ENCODE measurements at places on chromosomes 13 and 19.
A peak's percentile ranks its signal among the peaks of the same experiment; 100 is the strongest.

- DNase-seq: no peak
These were observed 606.5 kb downstream of the UQCRFS1 start for GRCh38 chr19:28606269-28607032.

DNA sequence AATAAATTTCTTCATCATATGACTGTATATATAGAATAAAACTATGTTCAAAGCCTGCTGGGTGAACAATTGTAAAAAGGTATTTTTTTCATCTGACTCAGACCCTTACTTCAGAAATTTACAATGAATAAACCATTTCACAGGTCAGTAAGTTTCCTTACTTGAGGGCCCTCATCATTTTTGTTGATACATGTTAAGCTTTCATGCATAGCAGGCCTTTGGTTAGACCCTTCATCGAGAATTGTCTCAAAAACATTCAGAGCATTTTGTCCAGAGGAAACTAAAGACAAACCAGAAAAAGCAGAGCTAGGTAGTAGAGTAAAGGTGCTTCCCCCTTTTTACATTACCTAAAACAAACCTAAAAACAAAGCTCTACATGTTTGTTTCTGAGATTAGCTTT is 46.2 kb downstream of the FNDC3A start:
- DNase-seq: no peak

DNA sequence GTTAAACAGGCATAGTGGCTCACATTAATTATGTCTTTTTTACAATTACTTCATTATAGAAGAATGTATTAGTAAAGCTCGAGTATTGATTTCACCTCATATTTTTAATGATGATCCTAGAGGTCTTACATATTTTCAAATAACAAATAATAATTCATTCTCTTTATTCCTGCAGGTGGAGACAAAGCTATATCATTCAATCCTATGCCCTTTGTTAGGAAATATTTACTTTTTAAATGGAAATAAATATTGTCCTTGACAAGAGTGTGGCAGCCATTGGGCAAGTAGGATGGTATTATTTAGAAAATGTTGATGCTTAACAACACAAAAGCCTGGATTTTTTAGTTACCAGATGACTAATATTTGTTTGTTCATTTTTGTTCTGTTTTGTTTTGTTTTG is 127.6 kb downstream of the COG6 start:
- no peak for DNase-seq

DNA sequence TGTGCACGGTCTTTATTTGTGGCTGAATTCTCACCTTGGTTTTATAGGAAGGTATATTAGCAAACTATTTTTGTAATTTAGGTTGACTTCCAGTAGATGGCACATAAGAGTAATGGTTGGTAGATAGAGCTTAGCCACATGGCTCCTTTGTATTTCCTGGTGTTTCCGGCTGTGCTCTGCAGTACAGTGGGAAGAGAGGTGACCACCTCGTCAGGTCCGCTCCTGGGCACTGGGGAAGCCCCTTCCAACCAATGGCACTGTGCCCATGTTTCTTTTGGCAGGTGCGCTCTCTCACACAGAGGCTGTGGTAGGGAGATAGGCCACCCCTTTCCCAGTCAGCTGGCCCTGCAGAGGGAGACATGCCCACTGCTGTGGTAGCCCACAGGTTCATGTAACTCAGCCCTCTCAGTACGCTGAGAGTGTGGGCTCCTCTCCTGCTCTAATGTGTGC is 74.3 kb upstream of the ATP12A start:
- no peak for DNase-seq

- DNase-seq: no peak
These were observed 22.4 kb upstream of the SEMA6B start for GRCh38 chr19:4581666-4582553.

DNA sequence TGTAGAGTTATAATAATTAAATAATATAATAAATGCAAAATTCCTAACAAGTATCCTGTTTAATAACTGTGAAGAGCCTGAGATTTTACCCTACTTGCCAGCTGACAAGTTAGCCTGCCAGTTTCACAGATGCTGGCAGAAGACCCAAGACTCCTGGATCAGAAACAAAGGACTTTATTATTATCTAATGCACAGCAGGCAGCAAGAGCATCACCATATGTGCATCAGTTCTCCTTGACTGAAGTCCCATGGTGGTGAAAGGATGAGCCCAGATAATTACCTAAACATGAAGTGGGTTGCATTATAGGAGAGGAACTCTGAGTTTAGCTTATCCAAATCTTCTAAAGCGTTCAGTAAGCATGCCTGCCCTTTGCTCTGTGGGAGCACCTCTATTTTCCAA is 39.1 kb upstream of the MTIF3 start:
- no peak for DNase-seq

DNA sequence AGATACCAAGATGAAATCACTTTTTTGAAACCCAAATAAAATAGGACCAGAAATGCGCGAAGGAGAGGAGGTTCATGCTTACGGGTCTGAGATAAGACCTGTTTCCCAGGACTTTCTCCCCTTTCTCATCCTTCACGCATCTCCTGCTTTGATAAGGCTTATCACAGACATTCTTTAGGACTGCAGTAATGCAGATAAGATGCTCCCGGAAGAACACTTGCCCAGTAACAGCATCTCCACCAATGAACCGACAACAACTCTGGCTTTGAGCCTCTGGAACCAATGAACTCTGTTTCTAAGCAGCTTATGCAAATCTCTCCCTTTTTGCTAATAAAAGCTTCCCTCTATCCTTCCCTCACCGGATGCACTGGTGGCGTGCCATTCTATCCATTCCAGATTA is 783.4 kb upstream of the ARGLU1 start:
- DNase-seq: no peak

DNA sequence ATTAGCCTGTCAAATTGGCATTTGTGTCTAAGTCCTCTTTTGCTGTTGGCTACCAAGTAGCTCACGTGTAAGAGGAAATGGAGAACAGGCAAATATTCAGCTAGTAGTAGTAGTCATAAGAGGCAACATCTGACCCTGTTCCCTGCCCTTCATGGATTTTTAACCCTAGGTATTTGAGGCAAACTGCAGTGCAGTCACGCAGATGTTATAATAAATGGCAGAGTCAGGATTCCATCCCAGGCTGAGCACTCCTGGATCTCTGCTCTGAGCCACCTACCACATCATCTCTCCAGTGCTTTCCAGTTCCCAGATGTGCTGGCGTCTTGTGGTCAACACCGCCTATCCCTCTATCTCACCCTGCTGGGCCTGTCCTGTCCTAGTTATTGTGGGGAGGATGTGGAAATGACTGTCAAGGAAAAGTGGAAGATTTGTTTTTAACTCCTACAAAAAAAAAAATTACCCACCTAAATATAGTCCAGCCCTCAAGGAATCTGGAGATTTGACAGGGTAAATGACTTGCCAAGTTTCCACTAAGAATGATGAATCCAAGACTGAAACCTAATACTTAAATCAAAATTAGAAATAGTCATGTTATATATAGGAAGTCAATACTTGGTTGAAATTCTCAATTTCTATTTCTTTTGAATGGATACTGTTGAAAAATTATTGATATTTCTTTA is 322.9 kb downstream of the GPC6 start:
- no peak for DNase-seq

DNA sequence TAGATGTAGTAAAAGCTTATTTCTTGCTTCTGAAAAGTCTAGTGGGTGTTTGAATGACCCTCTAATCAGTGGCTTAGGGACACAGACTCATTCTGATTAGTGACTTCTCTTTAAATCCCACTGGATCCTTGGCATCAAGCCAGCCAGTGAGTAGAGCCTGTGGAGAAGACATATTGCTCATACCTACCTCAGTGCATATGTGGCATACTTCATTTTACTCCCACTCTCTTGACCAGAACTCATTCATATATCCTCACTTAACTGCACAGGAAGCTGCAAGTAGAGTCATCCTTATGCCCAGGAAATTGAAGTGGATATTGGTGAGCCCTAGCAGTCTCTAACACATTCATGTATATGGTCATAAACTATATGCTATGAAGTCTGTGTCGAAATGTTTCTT is 148.3 kb downstream of the PDS5B start:
- no peak for DNase-seq

DNA sequence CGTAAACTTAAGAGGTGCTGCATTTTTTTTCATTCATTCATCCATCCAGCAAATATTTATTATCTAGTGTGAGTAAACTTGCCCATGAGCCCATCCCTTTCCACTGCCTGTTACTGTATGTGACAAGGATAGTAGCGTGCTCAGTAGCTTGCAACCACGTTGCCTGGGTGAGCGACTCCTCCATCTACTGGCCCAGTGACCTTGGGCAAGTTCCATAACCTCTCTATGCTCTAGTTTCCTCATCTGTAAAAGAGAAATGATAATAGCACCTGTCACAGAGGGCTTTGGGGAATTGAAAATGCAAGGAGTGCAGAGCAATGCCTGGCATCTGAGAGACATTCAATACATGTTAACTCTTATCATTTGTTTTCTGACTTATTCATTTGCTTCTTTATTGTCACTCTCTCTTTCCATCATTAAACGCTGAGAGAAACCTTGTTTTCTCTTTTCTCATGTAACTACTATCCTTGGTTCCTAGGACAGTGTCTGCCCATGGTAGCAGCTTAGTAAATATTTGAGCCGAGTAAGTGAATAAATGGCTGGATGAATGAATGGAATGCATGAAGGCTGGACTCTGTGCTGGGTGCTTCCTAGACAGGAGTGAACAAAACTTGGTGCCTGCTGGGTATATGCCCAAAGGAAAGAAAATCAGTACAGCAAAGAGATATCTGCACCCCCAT is 19.9 kb downstream of the LRCH1 start:
- no peak for DNase-seq

GRCh38 chr19:35517342-35517741 is 3.9 kb upstream of the DMKN start:
- DNase-seq: no peak

GRCh38 chr19:12778017-12778904 is 2.9 kb upstream of the HOOK2 start:
- DNase-seq: peak; percentile 24

GRCh38 chr13:75384879-75385707 is 96.9 kb downstream of the TBC1D4 start:
- no peak for DNase-seq

- no peak for DNase-seq
These were observed 110.4 kb downstream of the RAB20 start for GRCh38 chr13:110450941-110451730.

- no peak for DNase-seq
These were observed 7.3 kb upstream of the DGKH start for GRCh38 chr13:42041011-42041683.
